ENCODE measurements at places on chromosomes 13 and 19.

GRCh38 chr19:4671185-4671851 lies 1.2 kb upstream of the MYDGF start:
- DNase-seq, result no peak

- no peak for DNase-seq
These were observed 224.2 kb upstream of the IRS2 start for GRCh38 chr13:110010404-110011138.

GRCh38 chr19:17489392-17490030 lies 19.2 kb downstream of the SLC27A1 start:
- DNase-seq, result no peak

GRCh38 chr19:35388277-35389054 lies 17.6 kb downstream of the GPR42 start:
- DNase-seq, result no peak

DNA sequence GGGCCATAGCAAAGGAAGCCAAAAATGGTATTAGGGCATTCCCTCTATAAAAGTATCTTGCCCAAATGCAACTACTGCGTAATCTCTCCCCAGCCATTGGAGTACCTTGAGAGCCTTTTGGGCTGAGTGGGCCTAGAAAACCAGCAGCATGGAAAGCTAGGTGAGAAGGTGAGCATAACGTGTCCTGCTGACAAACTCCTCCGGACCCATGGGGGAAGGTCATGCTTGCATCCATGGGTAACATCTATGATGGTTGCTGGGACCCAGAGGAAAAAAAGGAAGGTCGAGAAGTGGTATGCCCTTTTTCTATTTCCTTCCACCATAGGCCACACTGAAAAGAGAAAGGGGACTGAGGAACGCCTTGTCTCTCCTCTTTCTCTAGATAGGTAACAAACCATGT lies 57.4 kb downstream of the ZNF728 start:
- DNase-seq, result no peak

DNA sequence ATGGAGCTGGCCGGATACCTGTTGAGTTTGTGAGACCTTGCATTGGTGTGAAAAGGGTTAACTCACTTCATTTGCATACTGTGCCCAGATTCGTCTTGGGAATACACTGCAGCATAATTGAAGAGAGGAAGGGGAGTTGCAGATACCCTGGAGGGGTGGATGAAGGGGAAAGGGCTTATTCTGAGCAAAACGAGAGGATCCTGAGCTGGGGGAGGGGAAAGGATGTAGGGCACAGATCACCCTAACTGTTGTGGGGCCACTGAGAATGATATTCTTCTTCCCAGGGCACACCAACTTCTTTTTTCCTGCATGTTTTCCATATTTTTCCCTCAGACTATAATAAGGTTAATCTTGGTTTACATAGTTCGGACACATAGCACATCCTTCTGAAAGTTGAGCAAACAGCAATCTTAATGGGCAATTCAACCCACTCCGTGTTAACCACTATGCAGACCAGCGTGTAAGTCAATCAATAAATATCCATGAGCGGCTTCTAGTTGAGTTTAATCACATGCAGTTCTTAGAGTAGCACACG lies 11.7 kb upstream of the PTPRS start:
- no peak for DNase-seq

- no peak for DNase-seq
These were observed 1.9 kb downstream of the TPM4 start for GRCh38 chr19:16077984-16078758.

- DNase-seq, result no peak
These were observed 27.1 kb downstream of the MEGF8 start for GRCh38 chr19:42352301-42353259.

DNA sequence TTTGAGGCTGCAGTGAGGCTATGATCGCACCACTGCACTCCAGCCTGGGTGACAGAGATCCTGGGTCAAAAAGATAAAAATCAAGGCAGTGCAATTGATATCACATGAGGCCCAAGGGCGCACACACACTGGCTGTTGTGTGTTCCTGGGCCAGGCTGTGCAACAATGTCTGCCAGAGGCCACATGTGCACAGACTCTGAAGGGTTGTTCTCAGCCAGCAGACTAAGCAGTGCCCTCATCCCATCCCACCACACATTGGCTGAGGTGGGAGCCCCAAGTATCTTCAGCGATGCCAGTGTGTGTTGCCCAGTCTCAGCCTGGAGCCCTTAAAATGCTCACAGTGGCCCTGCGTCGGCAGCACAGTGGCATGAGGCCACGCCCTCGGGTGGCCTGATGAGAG lies 12.6 kb downstream of the PEX11G start:
- no peak for DNase-seq

DNA sequence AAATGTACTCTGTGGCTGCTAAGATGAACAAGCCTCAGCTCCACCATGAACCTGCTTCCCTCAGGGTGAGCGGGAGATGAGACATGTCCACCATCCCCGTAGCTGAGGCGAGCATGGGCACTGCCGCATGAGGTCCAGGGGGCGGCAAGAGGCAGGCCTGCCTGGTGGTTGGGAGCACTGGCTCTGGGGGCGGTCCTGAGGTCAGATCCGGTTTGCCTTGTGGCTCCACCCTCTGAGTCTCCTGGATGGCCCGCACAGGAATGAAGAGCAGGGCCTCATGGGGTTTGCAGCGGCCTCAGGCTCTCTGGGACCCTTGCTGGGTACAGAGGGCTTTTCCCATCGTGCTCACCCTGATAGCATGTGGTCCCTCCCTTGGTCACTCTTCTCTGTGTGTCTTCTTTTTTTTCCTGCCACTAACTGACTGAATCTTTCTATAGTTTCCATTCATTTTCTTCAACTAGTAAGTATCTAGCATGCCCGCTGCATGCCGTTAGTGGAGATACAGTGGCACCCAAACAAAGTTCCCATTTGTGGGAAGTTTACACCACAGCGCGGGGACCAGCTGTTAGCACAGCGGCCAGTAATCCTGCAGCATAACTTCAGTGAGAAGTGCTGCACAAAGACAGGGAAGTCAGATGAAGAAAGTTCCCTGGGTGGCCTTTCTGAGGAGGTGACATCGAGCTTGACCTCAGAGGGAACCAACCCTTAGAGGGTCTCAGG lies 37.3 kb downstream of the CAPN12 start:
- DNase-seq, result no peak

- DNase-seq, result no peak
These were observed 29.6 kb upstream of the RCBTB2 start for GRCh38 chr13:48562296-48563066.

GRCh38 chr13:101552786-101553185 lies 100.3 kb downstream of the ITGBL1 start:
- no peak for DNase-seq

DNA sequence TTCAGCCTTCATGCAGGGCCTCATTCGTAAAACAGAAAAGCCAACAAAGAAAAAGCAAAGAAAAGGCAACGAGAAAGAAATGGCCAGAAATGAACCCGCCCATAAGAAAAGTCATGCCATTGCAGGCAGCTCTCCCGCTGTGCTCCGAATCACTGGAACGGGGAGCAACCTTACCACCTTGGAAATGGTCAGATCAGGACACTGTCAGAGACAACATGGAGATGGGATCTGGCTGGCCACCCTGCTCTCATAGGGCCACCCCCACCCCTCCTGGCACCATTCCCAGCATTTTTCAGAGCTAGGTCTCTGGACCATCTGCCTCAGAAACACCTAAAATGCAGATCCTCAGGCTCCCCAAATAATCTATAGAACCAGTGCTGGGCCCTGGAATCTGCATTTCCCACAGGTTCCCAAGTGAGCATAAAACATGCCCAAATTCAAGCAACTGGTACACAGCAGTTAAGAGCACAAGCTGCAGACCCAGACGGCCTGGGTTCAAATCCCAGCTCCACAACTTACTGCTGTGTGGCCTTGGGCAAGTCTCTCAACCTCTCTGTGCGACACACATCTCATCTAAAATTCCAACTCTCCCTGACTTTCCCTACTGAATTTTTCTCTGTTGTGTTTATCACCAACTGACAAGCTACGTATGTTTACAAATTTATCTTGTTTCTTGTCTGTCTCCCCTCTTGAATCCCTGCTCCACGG lies 151.6 kb downstream of the IER2 start:
- DNase-seq, result no peak

- DNase-seq, result no peak
These were observed 396.1 kb downstream of the EFNB2 start for GRCh38 chr13:106139377-106139776.

DNA sequence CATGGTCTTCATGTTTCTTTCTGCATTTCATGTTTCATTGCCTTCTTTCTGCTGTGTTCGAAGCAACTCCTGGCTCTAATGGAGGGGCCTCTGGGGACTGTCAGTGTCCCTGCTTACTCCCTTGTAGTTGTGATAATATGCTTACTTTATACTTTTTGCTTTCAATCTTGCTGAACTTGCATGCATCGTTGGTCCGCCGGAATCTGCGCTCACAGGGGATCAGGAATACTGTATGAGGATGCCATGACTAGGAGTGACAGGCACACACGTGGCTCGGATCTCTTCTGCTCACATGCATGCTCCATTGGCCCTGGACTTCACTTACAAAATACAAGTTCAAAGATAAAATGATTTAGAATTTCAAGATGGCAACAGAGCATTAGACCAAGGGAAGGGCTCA lies 108.8 kb downstream of the SIPA1L3 start:
- DNase-seq, result no peak

- DNase-seq, result no peak
These were observed 31.1 kb downstream of the RB1 start for GRCh38 chr13:48334534-48335127.

DNA sequence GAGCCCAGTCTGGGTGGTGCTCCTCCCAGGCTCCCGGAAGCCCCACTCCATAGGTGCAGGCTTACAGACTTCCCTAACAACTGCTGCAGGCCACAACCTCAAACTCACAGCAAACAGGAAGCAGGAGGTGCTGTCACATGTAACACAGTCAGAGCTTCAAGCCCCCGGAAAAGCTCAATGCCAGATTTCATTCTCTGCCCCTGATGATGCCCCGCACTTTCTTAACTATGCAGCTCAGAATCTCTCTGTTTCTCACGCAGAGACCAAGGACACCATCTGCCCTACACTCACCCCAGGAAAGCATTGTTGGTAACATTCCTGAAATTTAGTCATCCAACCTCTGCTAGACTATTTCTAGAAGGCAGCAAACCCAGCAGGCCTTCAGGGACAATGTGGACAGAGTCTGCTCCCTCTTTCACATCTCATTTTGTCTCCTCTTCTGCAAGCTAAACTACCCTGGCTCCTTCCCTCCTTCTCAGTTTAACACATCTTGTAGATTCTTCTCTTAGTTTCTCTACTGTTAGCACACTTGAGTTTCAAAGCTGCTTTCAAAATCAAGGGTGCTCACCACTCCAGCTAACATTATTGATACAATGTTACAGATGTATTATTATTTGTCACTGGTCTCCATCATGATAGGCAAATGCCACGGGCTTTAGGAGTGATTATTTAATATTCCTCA lies 162.5 kb downstream of the KCTD12 start:
- DNase-seq, result no peak
